Fibroblast of lung (primary cell): ENCODE measurements at places on chromosomes 7 and 10. TPM values are rescaled to one million over a fixed set of nuclear protein-coding genes. Genes with fewer than 3 reads are reported as not detected.
A peak's percentile ranks its signal among the peaks of the same experiment; 100 is the strongest.

Gene FAM237B
- under 0.01 TPM in 1 of 2 replicates, not detected in the other for total RNA-seq

DNA sequence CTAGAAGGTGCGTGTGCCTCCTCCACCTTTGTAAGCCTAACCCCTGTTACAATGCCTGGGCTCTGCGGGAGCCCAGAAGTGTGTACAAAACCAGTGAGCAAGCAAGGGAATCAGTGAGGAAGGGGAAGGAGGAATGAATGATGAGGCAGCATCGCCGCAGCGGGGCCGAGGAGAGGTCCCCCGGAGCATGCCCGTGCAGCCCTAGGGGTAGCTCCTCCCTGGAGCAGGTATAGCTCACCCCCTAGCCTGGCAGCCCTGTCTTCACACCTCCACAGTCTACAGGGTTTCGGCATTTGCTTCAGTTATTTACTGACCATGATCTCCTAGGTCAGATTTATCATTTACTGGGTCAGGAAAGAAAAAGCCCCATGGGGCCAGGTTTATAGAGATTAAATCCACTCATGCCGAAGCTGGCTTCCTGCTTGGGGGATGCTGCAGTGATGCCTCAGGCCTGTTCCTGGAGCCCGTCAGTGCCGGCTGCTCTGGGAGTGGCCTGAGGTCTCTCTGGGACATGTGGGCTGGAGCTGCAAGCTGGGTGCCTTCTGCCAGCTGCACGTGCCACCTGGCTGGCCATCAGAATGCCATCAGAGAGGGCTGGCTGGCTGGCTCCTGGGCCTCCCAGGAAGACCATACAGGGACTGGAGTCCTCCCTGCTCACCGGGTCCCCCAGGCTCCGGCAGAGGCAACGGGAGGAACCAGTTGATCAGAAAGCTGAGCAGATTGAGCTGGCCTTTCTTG lies 138.9 kb downstream of the GRK5 start:
- no peak for DNase-seq
- H3K27ac ChIP-seq = no peak overlapping the region
- H3K4me3 ChIP-seq = no peak overlapping the region

- no peaks in the 10 kb centered on the region for H3K4me1 ChIP-seq
- no peak overlapping the region for H3K27ac ChIP-seq
- H3K27me3 ChIP-seq = no peaks in the 10 kb centered on the region
- no peak for DNase-seq
- no peak overlapping the region for H3K4me3 ChIP-seq
These were observed 139.3 kb downstream of the SLC25A13 start for GRCh38 chr7:96182424-96183158.

- H3K4me3 ChIP-seq = no peak overlapping the region
- H3K27ac ChIP-seq = no peak overlapping the region
- H3K36me3 ChIP-seq = no peaks in the 10 kb centered on the region
- H3K4me1 ChIP-seq = no peaks in the 10 kb centered on the region
- H3K27me3 ChIP-seq = peaks cover 6% of the 10 kb centered on the region
- DNase-seq = peak; percentile 65
These were observed 427.8 kb upstream of the ZMIZ1 start for GRCh38 chr10:78640796-78641636.

- DNase-seq = peak; percentile 36
- H3K27me3 ChIP-seq = no peaks in the 10 kb centered on the region
- no peak overlapping the region for H3K27ac ChIP-seq
- H3K36me3 ChIP-seq = no peaks in the 10 kb centered on the region
- H3K4me3 ChIP-seq = no peak overlapping the region
These were observed 6.4 kb upstream of the PDCD4 start for GRCh38 chr10:110865186-110865808.

- no peaks in the 10 kb centered on the region for H3K36me3 ChIP-seq
- no peak overlapping the region for H3K27ac ChIP-seq
- no peaks in the 10 kb centered on the region for H3K4me1 ChIP-seq
- peaks cover 3% of the 10 kb centered on the region for H3K27me3 ChIP-seq
- H3K4me3 ChIP-seq = no peak overlapping the region
These were observed 41.6 kb downstream of the FRMPD2 start for GRCh38 chr10:48232717-48233447.

- no peaks in the 10 kb centered on the region for H3K27me3 ChIP-seq
- H3K4me3 ChIP-seq = no peak overlapping the region
- no peak overlapping the region for H3K27ac ChIP-seq
- H3K36me3 ChIP-seq = no peaks in the 10 kb centered on the region
These were observed 48.3 kb downstream of the BUB3 start for GRCh38 chr10:123202506-123202905.

DNA sequence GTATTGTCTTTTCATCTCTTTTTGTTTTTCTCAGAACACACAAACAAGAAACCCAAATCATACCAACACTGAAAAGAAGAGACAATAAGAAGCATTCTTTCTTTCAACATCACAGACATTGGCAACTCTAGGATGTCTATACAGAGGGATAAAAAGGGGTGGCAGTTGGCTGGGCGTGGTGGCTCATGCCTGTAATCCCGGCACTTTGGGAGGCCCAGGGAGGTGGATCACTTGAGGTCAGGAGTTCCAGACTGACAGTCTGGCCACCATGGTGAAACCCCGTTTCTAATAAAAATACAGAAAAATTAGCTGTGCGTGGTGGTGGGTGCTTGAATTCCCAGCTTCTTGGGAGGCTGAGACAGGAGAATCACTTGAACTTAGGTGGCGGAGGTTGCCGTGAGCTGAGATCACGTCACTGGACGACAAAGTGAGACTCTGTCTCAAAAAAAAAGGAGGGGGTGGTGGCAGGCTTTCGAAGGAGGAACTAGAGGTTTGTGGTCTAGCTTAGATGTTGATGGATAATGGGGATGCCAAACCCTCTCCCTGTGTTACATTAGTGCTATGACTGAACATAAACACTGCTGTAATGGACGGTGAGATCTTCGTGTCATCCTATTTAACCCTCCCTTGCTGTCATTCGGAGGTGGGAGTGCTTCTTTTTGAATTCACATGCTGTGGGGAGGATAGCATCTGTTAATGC lies 9.4 kb downstream of the CNNM2 start:
- no peaks in the 10 kb centered on the region for H3K4me1 ChIP-seq
- H3K27ac ChIP-seq = no peak overlapping the region
- H3K27me3 ChIP-seq = no peaks in the 10 kb centered on the region
- H3K4me3 ChIP-seq = no peak overlapping the region
- H3K36me3 ChIP-seq = no peaks in the 10 kb centered on the region

DNA sequence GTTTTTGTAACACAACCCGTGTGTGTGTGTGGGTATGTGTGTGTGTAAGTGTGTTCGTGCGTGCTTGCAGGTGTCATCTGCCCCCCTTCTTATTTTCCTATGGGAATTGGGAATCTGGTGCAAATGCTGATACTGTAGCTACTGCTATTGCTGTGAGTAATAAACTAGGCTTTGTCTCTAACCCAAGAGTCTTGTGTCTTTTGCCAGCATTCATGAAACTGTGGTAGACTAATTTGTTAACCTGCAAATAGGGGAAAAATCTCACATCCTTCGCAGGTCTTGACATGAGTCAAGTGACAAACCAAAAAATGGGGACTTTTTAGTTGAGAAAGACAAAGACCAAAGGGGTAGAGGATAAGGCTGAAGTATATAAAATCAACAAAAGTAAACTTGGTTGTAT lies 57.9 kb upstream of the FAM133B start:
- H3K36me3 ChIP-seq = no peaks in the 10 kb centered on the region
- H3K27me3 ChIP-seq = no peaks in the 10 kb centered on the region
